ENCODE measurements at places on chromosomes 5 and 9. TPM values are rescaled to one million over a fixed set of nuclear protein-coding genes. Genes with fewer than 3 reads are reported as not detected.

DNA sequence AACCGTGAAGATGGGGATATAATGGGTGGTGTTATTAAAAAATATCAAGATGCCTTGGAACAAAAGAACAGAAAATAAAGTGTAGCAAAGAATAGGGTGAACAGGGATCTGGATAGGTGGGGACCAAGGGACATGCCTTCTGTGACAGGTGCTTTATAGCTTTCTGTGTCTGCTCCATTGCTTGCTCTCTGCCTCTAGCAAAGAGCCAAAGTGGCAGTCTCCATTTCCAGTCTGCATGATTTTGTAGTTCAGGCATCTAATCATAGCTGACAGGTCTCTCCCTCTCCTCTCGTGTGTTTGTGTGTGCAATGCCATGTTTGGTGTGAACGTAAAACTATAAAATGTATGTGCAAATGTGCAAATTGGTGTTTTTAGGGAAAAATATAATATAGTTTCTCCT, 35.0 kb downstream of the LRRTM2 start:
- DNase-seq = no peak

DNA sequence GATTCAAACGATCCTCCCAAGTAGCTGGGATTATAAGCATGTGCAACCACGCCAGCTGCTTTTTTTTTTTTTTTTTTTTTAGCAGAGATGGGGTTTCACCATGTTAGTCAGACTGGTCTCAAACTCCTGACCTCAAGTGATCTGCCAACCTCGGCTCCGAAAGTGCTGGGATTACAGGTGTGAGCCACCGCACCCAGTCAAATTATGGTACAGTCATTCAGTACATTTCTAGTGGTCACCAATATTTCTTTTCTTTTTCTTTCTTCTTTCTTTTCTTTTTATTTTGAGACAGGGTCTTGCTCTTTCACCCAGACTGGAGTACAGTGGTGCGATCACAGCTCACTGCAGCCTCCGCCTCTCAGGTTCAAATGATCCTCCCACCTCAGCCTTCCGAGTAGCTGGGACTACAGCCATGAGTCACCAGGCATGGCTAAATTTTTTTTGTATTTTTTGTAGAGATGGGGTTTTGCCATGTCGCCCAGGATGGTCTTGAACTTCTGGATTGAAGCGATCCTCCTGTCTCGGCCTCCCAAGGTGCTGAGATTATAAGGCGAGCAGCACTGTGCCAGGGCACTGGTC, 25.4 kb upstream of the DCP2 start:
- DNase-seq = no peak

GRCh38 chr5:145946112-145946861, 9.9 kb downstream of the SH3RF2 start:
- DNase-seq = peak; percentile 91

GRCh38 chr9:16784002-16784401, 86.5 kb downstream of the BNC2 start:
- no peak for DNase-seq

- no peak for DNase-seq
Observed at GRCh38 chr5:522899-523440, 1.3 kb downstream of the SLC9A3 start.

- DNase-seq = no peak
Observed at GRCh38 chr5:109767184-109767995, 77.7 kb downstream of the MAN2A1 start.

DNA sequence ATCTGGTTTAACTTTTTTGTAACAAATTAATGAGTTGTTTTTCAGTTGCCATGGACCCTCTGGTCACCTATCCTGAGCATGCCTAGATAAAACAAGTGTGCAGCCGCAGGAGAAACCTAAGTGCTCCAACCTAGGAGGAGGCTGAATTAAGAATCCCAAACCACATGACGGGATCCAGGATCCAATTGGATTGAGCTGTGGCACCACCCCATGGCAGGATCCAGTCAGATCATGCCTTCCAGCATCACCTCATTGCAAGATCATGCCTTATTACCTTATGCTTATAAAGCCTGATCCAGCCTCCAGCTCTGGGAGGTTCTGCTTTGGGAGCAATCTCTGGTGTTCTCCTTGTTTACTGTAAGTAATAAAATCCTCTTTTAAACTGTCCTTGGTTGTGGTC, 662.0 kb downstream of the TLR4 start:
- DNase-seq = no peak

DNA sequence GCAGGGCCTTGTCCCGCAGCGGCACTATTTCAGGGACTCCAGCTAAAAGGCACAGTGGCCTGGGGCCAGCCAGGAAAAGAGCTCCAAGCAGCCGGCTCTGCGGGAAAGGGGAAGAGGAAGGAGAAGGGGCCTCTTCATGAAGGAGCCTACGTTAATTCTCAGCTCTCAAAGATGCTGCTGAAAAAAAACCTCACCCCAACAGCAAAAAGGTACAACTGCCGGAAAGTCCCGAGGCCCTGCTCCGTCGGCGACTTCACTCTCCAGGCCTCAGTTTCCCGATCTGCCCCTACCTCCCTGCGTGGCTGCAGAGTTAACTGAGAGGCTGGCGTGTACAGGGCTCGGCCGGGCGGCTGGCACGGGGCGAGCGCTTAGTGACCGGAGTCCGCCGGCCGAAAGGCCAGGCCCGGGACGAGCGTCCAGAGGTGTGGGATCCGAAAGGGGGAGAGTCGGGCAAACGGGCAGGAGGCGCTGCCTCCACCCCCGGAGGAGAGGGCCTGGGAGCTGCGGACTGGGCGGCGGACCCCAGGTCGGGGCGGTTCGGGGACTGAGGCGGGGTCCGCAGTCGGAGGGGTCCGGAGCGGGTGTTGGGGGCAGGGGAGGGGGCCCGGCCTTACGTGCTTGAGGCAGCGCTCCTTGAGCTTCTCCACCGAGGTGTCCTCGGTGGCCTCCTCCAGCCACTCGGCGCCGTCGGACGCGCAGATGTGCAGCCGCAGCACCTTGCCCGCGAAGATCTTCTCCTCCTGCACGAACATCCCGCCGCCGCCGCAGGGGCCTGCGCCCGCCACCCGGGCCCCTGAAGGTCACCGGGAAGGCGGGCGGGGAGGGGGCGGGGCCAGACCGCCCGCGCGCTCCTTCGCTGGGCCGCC, 529 bp downstream of the UBAC1 start:
- DNase-seq = no peak

DNA sequence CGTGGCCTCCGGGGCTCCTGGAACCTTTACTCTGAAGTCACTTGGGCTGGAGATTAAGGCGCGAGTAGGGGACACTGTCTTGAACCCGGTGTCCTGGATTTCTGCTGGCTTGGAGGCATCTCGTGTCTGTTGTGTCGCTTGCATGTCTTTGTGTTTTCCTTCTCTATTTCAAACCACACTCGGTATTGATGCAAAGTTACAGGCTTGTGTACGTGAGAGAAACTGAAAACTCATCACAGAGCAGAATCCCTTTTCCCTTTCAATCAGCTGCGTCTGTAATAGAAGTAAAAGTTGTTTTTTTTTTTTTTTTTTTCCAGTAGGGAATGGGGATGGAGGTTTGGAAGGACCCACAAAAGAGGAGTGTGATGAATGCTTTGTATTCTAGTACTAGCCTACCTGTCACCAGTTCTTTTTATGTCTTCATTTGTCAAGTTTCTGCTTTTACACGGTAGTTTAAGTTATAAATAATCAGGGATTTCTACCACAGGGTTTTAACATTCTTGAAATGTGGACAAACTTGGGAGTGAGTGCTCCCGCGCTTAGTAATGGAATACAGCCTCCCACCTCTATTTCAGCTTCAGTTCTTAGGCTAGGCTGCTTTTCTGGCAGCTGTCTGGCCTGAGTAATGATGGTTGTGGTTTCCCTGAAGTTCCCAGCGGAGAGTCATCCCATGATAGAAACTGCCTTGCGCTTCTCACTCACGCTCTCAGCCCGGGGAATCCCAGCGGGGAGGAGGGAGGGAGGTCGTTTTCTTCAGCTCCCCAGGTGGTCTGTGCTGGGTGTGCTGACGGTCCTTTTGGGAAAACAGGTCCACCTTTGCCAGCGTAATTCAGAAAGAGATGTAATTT, 763 bp downstream of the TJP2 start:
- peak; percentile 95 for DNase-seq

- DNase-seq = no peak
Observed at GRCh38 chr9:98652741-98653140, 56.0 kb downstream of the GABBR2 start.

DNA sequence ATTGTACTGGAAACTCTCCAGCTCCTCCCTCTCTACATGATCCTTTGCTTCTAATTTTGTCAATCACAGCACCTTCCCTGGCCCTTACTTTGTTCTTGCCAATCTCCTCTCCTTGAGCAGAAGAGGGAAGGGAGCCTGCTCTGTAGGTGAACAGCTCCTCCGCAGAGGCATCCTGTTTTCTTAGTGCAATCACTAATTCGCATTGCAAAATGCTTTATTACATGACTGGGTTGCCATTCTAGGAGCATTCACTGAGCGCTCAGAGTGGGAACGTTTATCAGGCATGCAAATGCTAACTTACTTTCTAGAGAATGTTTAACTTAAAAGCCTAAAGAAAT, 416 bp upstream of the SNX18 start:
- no peak for DNase-seq

- no peak for DNase-seq
Observed at GRCh38 chr5:135367076-135367475, 32.0 kb downstream of the MACROH2A1 start.

GRCh38 chr9:98870782-98871557, 63.5 kb downstream of the GALNT12 start:
- DNase-seq = no peak

- DNase-seq = peak; percentile 41
Observed at GRCh38 chr5:138032028-138032571, 779 bp downstream of the FAM13B start.

DNA sequence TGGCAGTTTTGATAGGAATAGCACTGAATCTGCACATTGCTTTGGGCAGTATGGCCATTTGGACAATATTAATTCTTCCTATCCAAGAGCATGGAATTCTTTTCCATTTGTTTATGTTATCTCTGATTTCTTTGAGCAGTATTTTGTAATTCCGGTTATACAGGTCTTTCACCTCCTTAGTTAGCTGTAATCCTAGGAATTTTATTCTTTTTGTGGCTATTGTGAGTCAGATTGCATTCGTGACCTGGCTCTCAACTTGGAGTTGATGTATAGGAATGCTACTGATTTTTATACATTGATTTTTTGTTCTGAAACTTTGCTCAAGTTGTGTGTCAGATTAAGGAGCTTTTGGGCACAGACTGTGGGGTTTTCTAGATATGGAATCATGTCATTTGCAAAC, 24.0 kb downstream of the TMEM161B start:
- DNase-seq = no peak

- no peak for DNase-seq
Observed at GRCh38 chr9:107489144-107489673, 360 bp downstream of the KLF4 start.

DNA sequence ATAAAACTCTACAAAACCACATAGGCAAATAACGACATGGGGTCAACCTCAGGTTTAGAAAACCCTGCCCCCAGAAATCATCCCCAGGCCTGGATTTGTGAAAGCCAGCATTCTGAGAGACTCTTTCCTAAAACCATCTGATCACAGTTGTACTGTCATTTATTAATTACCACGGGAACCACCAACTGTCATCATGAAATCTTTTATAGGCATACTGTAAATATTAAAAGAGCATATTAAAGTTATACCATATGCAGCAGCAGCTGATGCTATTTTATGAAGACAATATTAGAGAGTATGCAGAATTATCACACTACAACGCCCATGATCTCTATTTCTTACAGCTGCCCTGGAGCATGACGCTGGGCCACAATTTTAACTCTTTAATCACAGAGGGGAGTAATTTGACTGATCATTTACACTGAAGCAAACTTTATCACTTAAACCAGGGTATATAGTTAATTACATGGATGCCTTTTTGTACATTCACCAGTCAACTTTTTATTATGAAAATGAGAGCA, 9.0 kb upstream of the ZDHHC21 start:
- DNase-seq = no peak

DNA sequence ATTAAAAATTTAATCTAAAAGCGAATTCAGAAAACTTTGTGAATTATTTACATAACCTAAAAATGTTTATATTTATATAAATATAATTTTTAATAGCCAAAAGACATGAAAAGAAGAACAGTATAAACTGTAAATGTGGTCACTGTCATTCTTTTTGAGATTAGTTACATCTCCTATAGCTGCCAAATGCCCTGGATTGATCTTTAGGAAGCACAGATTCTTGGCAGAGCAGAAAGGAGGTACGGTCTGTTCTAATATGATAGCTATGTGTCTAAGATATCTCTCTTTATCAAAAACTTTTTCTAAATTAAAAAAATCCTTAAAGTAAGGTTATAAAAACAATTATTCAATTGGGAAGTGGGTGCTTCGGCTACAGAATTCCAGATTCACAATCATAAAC, 151.0 kb downstream of the LPAR1 start:
- DNase-seq = no peak

DNA sequence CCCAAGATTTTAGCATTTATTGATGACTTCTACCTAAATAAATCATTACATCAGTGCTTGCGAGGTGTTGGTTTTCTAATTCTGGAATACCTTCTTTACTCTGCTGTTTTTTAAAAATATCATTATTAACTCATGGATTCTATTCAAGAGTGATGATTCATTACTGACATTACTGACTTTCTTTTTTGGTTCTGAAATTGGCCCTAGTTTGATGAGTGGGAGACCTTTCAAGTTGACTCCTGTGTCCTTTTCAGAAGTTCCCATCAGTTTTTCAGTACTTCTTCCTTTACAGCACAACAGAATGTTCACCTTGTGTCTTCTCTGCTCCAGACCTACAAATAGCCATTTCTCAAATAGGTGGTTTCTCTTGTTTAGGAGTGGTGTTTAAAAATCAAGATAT, 114.1 kb downstream of the PCSK5 start:
- DNase-seq = no peak

GRCh38 chr9:93184432-93185265, 710 bp downstream of the WNK2 start:
- DNase-seq = no peak

DNA sequence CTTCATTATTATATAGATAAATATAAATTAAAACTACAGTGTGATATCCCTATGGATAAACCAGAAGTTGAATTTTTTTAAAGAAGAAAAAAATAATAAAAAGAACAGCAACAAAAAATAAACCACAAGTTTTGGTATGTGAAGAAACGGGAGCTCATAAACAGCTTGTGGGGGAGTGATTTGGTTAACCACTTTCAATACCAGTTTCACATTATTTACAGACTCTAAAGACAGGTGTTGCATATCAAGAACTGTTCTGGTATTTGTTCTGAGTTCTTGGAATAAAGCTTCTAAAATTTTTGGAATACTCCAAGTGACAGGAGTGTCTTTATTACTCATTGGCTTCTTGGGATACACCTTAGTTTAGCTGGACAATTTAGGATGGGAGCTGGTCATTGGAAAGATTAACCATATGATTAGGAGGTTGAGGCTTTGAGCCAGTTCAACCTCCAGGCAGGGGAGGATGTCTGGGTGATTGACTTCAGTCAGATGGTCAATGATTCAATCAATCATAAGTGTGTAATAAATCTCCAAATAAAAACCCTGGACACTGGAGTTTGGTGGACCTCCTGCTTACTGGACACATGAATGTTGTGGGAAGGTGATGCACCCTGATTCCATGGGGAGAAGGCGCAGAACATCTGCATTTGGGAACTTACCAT, 2223.1 kb upstream of the C9orf72 start:
- no peak for DNase-seq

GRCh38 chr9:127248241-127248640, 16.3 kb upstream of the GARNL3 start:
- no peak for DNase-seq

- no peak for DNase-seq
Observed at GRCh38 chr5:124203303-124203702, 543.1 kb downstream of the ZNF608 start.

The CHD1 gene
- total RNA-seq = 19.1 TPM

The CSNK1A1 gene
- 328 TPM for total RNA-seq

The CHSY3 gene
- total RNA-seq = not detected

The PELO gene
- total RNA-seq = 51.0 TPM

The SPATA31D4 gene
- total RNA-seq = not detected

The C5orf47 gene
- total RNA-seq = not detected

The DAB2IP gene
- total RNA-seq = 23.7 TPM

Data from HFFc6 (cell line).